ENCODE measurements at places on chromosomes 6 and 20. TPM values are rescaled to one million over a fixed set of nuclear protein-coding genes. Genes with fewer than 3 reads are reported as not detected.

DNA sequence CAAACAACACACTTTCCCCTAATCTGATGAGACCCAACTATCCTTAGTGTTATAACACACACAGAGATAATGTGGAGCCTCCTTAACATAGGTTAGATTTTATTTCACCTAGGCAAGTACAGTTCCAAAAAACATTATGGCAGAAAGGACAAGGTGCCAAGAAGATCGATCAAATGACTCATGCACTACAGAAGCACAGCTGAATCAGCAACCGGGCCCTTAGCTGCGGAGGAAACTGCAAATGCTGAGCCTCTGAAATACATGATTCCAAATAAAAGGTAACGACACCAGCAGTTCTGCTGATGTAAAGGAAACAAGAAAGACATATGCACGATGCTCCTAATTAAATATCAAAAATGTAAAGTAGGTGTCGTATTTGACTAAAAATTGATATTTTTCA is 19.9 kb upstream of the MUC21 start:
- no peak for DNase-seq

- DNase-seq: no peak
Measured at GRCh38 chr6:51542475-51542874, 544.9 kb downstream of the PKHD1 start.

- no peak for DNase-seq
Measured at GRCh38 chr6:21102624-21103023, 490.9 kb upstream of the SOX4 start.

- no peak for DNase-seq
Measured at GRCh38 chr20:44594730-44595129, 12.4 kb downstream of the PKIG start.

DNA sequence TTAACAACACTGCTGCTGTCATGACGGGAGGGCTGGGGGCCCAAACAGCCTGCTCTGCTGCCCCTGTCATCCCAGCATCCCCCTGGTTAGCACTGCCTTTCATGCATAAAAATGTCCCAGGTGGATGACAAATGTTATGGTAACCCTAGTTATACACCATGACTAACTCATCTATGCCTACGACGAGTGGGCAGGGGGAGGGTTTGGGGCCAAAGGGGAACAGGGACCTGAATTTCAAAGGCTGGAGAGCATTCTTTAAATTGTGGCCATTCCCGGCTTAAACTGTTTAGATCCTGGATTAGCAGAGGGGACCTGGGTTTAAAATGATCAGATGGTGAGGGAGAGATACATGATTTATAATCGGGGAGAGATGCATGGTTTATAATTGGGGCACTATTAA is 24.4 kb downstream of the GNAS-AS1 start:
- DNase-seq: no peak

DNA sequence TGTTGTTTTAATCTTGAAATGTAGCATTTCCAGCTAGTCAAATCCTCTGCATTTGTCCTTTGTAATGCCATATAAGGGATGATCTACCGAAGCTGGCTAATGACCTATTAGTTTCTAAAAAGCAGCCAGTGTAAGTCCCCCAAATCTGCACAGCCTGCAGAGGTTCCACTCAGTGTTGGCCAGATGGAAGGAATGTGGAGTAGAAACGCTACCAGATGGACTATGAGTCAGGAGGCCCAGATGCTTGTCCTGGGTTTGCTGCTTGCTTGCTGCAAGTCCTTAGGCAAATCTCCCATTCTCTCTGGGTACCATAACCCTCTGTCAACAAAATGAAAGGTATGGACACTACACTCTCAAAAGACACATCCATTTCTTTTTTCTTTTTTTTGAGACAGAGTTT is 149.8 kb downstream of the BTBD9 start:
- no peak for DNase-seq

- DNase-seq: no peak
Measured at GRCh38 chr20:43140726-43141125, 49.0 kb downstream of the PTPRT start.

- peak; percentile 14 for DNase-seq
Measured at GRCh38 chr20:3398681-3399252, 8.7 kb downstream of the DNAAF9 start.

DNA sequence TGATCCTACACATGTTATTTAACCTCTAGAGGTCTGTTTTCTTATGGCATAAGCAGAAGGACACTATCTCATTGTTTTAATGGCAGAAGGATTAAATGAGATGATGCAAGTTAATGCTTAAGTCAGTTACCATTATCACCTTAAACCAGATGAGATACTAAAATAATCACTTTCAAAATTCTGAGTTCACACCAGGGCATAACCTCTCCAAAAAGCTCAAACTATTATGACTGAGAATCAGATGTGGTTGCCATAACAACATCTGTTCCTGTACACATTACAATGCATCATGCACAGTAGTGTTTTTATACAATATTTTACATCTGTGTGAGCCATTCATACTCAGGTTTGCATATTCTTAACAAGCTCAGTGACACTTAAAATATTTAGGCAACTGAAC is 10.2 kb downstream of the ADNP start:
- peak; percentile 24 for DNase-seq

DNA sequence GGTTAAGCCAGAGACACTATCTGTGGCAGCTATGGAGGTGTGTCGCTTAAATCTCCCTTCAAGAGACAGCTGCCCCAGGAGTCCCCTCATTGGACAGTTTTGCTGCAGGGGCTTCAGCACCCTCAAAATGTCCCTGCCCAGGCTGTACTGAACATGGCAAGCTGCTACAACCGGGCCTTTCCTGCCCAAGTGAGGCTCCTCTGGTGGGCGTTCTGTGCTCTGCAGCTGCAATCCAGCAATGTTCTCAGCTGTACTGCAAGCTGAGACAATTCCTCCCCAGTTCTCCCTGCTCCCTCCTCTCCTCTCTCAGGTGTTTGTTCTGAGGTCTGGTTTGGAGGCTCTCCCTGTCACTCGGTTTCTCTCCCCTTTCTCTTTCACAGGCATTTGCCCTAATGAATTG is 190.8 kb upstream of the LAMP5 start:
- DNase-seq: no peak

- no peak for DNase-seq
Measured at GRCh38 chr6:135168766-135169165, 12.3 kb upstream of the MYB start.

GRCh38 chr6:80769106-80769505 is 662.6 kb downstream of the BCKDHB start:
- no peak for DNase-seq

GRCh38 chr6:25046942-25047341 is 111.2 kb upstream of the RIPOR2 start:
- DNase-seq: no peak

GRCh38 chr6:42963855-42964605 is 3.5 kb downstream of the GNMT start:
- peak; percentile 67 for DNase-seq

- no peak for DNase-seq
Measured at GRCh38 chr6:143333081-143333480, 117.4 kb downstream of the ADAT2 start.

- peak; percentile 55 for DNase-seq
Measured at GRCh38 chr6:38034274-38034914, 214.9 kb downstream of the ZFAND3 start.

DNA sequence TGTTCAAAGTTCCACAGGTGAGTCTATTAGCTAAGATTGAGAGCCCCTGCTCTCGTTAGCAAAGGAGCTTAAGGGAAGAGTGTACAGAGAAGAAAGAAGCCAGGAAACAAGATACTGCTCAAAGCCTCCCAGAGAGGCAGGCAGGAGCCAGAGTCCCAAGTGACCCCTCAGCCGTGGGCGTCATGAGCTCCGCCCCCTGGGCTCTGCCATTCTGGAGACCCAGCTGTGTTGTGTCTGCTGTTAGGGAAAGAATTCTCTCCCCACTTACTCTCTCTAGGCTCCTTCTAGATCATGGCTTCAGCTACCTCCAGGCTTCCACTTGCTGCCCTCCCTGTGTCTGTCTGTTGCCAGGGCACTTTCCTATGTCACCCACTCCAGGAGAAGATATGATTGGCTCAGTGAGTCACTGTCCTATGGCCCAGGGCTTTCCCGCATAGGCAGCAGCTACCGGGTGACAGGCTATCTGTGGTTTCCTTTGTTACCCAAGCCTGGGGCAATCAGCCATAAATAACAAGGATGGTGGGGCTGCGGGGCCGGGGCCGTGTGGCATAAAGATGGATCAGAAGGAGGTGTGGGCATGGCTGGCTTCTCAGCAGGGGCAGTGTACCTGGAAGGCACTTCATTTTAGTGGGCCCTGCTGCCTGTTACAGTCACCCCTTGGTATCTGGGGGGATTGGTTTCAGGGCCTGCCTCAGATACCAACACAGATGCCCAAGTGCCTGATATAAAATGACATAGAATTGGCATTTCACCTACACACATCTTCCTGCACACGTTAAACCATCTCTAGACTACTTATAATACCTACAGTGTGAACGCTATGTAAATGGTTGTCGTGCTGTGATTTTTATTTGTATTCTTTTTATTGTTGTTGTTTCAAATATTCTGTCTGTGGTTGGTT is 118.9 kb downstream of the ARMC2 start:
- peak; percentile 36 for DNase-seq

GRCh38 chr6:165002866-165003265 is 306.5 kb downstream of the C6orf118 start:
- DNase-seq: no peak

- DNase-seq: no peak
Measured at GRCh38 chr6:70413992-70414494, 735 bp downstream of the FAM135A start.

DNA sequence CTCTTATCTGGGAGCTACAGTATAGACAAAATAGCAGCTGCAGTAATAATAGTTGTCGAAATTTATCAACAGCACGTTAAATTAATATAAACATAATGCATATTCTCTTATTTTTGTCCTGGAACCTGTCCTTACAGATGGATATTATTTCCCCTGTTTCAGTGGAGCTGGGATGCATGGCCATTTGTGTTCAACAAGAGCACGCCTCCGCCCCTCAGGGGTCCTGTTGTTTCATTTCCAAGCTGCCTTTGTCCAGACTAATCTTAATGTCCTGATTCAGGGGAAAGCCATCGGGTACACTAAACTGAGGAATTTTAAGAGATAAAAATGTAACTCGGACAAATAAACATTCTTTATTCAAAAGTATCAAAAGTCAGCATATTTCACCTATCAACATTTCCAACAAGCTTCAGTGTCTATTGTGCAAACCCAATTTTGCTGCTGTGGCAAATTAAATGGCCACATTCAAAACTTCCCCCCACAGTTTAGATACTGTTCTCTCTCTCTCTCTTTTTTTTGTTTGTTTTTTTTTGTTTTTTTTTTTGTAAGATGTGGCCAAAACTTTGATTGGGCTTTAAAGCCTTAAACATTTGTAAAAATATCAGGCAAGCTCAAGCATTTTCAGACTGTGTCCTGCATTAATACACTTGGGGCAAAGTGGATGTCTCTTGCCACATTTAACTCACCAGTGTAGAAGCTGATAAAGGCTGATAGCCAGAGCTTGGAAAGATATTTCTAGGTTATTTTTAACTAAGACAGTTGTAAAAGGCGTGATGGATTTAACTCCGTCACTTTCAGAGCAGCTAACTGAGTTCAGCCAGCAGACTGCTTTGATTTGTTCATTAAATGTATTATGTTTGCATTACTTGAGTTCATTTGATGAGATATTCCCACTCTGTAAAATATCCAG is 112.5 kb upstream of the QKI start:
- DNase-seq: no peak

DNA sequence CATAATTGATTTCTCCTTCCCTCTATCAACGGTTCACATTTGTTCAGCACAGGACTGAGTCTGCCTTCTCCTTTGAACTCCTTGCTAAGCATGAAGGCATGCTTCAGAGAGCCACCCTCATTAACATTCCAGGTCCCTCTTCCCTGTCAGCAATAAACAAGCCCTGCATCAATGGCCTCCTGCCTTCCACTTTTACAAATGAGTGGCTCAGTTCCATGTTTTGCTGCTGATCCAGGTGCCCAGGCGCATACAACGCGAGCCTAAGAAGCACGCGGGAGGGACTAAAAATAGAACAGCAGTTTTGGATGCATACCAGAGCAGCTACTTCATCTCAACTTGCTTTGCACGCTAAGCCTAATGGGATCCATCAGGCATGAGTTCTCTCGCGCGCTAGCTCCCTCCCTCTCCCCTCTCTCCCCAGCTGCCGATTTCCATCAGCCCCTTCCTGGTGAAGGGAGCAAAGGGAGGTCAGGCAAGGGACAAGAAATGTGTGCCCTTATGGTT is 53.4 kb downstream of the TRAF3IP2 start:
- DNase-seq: peak; percentile 86

- DNase-seq: no peak
Measured at GRCh38 chr6:21665392-21666200, 72.0 kb downstream of the SOX4 start.

- no peak for DNase-seq
Measured at GRCh38 chr6:106253731-106254130, 71.8 kb downstream of the ATG5 start.

- no peak for DNase-seq
Measured at GRCh38 chr6:118897386-118897785, 3.4 kb downstream of the ASF1A start.

DNA sequence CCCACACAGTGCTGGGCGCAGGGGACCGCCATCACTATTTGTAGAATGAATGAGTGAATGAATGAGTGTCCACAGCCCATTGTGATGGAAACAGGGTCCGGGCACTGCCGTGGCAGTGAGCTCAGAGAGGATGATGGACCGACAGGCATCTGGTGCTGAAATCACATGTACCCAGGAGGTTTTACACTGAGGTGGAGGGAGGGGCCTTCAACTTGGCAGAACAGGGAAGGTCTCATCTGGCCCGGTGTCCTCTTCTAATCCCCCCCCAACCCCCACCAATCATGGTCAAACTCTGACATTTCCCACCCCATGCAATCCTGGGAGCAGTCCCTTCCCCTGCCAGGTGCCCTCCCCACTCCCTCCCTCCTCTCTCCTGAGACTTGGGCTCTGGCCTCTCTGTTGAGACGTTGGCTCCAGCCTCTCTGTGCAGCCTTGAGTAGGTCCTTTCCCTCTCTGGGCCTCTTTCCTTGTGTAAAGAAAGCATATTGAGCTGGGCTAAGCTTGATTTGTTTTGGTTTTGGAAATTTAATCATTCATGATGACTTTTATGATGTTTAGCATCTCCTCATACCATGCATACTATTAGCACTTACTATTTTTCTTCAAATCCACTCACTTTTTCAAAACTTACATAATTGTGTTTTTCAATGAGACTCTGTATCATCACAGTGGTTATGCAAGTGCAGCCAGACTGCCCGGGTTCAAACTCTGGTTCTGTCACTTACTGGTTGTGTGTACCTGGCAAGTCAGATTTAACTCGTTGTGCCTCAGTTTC is 10.8 kb downstream of the KIAA1755 start:
- DNase-seq: no peak

DNA sequence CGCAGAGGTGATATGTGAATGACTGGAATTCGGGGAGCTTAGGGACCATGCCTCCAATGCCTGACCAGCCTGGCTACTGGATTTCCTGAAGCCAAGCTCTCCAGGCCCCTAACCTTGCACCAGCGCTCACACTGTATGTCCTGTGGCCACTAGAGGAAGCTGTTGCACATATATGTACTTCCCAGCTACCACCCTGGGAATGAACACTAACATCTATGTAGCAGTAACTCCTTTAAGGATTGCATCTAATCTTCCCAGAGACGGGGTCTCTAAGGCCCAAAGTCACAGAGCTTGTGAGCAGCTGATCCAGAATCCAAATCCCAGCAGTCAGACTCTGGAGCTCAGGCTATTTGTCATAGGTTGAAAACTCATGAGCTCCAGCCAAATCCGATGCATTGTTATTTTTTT is 20.4 kb upstream of the BPIFB1 start:
- DNase-seq: peak; percentile 58

Gene EBF4
- total RNA-seq: 0.77 TPM

Gene INSM1
- total RNA-seq: not detected

Gene MLIP
- total RNA-seq: 1.3 TPM

Gene MCM8
- 5.9 TPM for total RNA-seq

Gene DCDC2
- total RNA-seq: not detected

Gene GINS1
- total RNA-seq: 5.9 TPM

Gene GPX5
- not detected for total RNA-seq

Gene OR14J1
- not detected for total RNA-seq

Gene LGSN
- not detected for total RNA-seq

Gene C6orf163
- total RNA-seq: 0.26 TPM
